GM12865 (cell line): ENCODE measurements at places on chromosomes 2 and 18.
A peak's percentile ranks its signal among the peaks of the same experiment; 100 is the strongest.

DNA sequence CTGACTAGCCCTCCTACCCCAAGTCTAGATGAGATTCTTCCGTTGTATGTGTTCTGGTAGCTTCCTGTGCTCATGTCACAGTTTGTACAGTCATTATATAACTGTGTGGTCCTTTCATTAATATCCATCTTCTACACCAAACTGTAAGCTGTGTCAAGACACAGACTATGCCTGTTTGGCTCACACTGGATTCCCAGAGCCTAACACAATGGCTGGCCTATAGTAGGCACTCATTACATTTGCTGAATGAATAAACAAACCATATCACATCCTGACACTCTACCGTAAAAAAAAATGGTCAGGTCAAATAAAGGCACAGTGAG lies 72.6 kb downstream of the ANKRD44 start:
- peak; percentile 64 for DNase-seq

DNA sequence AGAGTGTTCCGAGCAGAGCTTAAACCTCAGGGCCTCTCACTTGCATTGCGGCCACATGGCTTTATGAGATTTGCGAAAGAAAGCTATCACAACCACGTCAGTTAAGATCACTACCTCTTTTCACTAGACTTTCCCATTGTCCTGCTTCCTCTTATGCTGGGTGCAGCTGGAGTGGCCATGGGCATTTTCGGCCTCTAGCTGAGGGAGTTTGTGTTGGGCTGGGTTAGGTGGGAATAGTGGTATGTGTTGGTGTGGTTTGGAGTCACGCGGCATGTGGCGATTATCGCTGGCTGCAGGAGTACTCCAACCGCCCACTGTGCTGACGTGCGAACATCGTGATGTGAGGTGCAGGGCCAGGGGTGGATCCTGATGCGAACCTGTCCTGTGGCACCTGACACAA lies 27.1 kb downstream of the RALB start:
- no peak for DNase-seq

GRCh38 chr18:36415171-36415570 lies 117.7 kb downstream of the FHOD3 start:
- DNase-seq, result no peak

- peak; percentile 52 for DNase-seq
Measured at GRCh38 chr2:223075301-223076270, 23.6 kb downstream of the KCNE4 start.

DNA sequence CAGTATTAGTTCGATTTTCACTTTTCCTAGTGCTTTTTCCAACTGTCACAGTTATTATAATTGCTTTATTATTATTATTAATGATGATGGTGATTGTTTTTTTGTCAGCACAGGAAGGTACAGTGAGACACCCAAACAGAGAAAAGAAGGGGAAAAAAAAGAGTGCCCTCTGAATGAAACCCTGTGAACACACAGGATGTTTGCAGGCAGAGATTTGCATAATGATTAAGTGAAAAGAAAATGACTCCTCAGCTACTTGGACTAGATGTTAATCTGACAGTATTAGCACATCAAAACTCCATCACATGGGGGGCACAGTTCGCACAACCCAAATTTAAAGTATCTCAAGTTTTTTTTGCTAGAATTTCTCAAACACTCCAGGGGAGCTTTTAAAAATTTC lies 32.9 kb downstream of the ADD2 start:
- DNase-seq, result no peak

DNA sequence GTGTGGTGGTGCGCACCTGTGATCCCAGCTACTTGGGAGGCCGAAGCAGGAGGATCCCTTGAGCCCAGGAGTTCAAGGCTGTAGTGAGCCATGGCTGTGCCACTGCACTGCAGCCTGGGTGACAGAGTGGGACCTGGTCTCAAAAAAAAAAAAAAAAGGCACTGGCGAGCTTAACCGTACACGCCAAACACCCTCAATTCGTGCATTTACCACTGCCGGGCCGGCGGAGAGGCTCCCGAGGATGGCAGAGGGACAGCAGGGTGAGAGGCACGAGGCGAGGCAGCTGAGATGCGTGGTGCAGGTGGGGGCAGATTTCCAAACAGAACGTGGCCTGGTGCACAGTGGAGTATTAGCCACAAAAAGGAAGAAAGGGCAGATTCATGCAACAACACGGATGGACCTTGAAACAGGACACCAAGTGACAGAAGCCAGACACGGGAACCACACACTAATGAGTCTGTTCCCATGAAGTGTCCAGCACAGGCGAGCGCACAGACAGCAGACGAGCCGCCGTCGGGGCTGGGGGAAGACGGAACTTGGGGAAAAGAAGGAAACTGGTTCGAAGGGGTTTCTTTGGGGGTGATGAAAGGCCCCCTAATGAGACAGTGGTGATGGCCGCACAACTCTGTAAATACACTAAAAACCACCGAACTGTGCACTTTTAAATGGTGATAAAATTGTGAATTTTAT lies 27.4 kb downstream of the SLC66A2 start:
- DNase-seq, result no peak
